ENCODE measurements at places on chromosomes 6 and 20.

DNA sequence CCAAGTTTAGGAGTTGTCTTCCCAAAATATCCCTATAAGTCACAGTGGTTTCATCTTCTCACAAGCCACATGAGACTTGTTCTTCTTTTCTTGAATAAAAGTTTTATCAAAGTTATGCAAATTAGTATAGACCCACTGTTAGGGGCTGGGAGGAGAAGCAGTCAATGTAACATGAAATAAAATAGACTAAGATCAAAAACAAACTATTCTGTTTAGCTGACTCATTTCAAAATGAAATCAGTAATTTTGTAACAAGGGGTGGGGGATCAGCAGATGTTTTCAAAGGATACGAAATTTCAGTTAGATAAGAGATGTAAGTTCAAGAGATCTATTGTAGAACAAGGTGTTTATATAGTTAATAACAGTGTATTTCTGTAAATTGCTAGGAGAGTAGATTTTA lies 339.6 kb upstream of the PRDM1 start:
- DNase-seq, result no peak

DNA sequence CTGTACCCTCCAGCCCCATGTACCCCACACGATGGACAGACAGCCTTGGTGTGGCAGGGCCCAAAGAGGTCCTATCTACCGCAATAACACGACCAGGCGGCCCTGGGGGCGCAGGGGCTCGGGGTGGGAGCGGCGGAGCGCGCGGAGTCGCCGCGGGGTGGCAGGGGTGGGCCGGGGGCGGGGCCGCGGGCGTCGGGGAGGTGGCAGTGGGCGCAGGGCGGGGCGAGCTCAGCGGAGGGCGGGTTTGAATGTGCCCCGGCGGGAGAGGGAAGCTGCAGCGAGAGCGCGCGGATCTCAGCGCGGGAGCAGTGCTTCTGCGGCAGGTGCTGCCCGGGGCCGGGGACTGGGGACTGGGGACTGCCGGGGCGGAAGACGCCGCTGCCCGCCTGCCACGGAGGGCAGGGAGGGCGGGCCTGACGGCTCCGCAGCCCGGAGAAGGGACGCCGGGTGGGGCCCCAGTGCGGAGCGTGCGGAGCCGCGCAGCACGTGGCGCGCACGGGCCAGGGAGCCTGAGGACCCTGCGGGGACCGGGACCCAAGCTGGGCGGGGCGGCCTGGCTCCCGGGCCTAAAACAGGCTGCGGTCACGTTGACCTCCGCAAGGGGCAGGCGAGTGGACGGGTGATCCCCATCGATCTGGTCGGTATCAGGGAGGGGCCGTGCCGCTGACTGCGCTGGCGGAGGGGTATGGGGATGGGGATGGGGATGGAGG lies at the start of gene SLC29A1:
TSS of gene SLC29A1 (plus strand) at position 277 of the 710 bp plus-strand sequence. CDS start 3,719 bp downstream, outside the sequence.
- DNase-seq, result peak; percentile 54

- no peak for DNase-seq
Measured at GRCh38 chr6:11828262-11828870, 49.8 kb upstream of the ADTRP start.

DNA sequence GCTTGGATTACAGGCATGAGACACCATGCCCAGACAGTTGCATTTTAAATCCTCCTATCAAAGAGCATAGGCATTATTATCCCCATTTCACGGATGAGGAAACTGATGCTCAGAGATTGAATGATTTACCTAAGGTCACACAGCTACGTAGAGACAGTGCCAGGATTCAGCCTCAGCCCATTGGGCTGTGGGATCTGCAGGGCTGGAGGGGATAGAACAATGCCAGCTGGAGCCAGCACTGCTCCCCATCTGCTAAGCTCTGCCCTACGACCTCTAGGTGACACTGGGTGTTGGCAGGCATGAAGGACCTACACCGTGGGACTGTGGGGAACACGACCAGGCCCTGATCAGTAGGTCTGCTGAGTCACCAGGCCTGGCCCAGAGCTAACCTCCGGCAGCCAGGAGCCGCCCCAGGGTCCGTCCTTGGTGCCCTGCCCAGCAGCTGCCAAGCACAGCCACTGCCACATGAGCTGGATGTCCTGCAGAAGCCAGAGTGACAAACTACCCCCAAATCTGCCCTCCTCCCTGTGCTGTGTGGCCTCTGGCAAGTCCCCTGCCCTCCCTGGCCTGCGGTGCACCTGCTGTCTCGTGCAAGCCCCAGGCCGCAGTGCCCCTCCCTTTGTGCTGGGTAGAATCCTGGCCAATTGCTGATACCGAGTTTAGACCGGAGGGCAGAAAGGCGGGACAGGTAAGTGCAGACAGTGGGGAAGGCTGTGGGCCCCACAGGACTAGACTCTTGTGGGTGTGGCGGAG lies 47.6 kb upstream of the PTGIS start:
- DNase-seq, result no peak

DNA sequence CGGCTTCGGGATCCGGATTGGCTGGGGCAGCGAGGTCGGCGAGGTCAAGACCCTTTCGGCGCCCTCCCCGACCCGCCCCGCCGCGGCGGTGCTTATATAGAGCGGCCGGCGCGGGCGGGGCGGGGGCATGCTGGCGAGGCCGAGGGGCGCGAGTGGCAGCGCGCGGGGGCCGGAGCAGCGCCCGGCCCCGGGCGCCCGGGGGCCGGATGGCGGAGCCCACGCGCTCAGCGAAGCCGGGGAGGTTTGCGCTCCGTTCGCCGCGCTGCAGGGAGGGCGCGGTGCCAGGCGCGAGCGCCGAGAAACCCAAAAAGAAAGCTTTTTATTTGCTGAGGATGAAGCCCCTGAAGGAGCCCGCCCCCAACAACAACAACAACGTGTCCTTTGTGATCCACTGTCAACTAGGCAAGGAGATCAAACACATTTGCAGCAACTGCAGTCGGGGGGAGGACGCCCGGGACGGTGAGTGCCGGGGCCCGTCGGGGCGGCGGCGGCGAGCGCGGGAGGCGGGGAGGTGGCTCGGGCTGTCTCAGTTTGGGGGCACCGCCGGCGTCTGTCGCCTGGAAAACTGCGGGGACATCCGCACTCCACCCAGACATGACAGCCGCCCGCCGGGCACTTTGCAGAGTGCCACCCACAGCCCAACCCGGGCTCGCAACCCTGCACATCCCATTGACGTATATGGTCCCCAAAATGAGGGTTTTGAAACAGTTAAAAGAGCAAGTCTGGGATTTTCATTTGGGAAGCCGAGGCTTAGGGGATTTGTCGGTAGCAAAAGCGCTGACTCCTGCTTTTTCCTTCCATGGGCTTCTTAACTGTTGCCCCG lies 297.3 kb downstream of the PHACTR1 start:
- DNase-seq, result no peak

GRCh38 chr20:61333484-61334108 lies 81.5 kb downstream of the CDH4 start:
- DNase-seq, result no peak

DNA sequence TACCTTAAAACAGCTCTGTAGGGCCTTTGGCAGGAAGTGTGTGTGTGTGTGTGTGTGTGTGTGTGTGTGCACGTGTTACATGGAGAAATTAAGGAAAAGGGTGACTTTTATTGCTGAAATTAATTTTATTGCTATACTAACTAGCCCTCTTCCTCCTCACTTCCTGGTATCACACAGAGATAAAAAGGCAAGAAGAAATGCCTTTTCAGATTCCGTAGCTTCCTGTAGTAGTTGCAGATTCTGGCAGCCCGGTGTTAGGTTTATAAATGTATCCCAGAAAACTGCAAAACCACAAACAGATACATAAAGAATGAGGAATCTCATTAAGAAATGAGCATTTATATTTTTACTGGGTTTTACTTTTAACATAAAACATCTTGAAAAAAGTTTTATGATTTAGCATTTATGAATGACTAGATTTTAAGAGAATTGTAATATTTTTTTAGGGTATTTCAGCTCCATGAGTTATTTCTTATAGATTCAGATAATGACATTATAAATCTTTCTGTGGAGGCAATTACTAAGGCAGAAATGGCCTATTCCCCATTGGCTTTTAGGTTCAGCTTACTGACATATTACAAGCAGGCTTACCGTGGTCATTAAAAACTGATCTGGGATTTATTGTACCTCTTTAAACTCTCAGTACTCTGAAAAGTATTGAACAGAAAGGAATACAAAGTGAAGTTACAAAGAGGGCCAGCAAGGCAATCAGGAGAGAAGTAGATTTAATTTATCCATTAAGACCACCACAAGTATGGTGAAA lies 249.1 kb upstream of the TSHZ2 start:
- no peak for DNase-seq

DNA sequence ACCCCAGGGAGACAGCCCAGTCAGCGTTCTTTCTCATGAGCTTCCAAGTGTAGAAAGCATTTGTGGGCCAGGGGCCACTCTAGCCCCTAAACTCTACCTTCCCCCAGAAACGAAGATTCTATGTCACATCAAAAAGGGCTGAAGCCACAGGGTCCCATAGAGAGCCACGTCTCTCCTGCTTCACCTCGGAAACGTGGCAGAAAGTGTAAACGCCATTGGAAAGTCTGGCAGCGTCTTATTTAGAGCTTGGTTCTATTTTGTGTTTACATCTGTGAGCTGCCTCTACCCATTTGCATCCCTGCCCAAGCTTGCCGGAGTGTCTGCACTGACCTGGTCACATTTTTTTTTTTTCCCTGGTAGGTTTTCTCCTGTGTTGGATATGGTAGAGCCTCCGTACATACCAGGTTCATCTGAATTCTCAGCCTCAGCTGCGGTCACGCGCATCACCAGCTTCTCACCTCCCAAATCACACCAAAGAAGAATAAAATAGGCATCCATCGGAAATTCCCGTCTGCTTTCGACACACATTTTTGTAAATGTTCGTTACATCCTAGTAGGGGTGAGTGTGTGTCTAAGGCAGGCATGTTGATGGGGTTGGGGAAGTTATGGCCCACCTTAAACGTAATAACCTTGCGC lies 62.6 kb downstream of the NPEPL1 start:
- no peak for DNase-seq

GRCh38 chr20:4836935-4837334 lies 115.2 kb downstream of the PRND start:
- no peak for DNase-seq

GRCh38 chr6:120378582-120379220 lies 955.6 kb downstream of the TBC1D32 start:
- peak; percentile 56 for DNase-seq

- no peak for DNase-seq
Measured at GRCh38 chr20:37330316-37330715, 15.6 kb upstream of the SRC start.

DNA sequence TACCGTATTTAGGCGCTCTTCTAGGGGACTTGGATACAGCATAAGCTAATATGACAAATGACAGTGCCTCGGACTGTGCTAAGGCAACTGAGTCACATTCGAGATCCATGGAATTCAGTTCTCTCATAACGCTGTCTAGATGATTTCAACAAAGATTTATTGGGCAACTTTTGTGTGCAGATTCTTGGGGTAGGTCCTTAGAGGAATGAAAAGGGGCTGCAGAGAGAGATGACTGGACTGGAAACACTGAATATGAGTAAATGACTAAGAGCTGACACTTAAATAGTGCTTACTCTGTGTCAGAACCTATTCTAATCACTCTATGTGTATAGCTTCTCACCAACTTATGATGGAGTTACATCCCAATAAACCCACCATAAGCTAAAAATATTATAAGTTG lies 36.4 kb upstream of the MARCKS start:
- no peak for DNase-seq

- DNase-seq, result no peak
Measured at GRCh38 chr6:156511051-156511450, 266.1 kb upstream of the ARID1B start.

DNA sequence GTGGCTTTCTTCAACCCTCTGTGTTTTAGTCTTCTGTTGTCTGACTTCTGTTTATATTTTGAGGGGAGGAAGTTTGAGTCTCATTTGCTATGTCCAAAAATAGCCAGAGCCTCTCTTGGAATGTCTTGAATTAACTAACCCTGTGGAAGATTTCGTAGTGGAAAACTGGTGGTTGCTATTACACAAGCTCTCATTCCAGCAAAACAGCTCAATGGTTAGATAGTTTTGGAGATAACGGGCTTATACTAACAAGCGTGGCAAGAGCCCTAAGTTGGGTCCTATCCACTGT lies 1.6 kb downstream of the CCN2 start:
- DNase-seq, result no peak

DNA sequence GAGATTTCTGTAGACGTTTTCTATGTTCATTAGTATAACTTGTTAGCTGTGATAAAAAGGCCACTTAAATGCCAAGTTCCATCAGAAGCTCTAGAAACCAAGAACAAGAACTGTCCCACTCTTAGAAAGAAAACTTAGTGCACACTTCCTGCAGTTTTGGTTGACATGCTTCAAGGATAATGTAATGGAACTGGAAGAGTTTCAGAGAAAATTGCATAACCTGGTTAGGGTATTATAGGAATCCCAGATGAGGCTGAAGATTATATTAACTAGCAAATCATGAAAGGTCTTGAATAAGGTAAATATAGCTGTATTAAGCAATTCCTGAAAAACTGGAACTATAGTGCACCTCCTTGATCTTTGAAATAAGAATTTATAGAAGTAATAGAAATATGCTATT lies 1.8 kb upstream of the PHACTR2 start:
- DNase-seq, result no peak

DNA sequence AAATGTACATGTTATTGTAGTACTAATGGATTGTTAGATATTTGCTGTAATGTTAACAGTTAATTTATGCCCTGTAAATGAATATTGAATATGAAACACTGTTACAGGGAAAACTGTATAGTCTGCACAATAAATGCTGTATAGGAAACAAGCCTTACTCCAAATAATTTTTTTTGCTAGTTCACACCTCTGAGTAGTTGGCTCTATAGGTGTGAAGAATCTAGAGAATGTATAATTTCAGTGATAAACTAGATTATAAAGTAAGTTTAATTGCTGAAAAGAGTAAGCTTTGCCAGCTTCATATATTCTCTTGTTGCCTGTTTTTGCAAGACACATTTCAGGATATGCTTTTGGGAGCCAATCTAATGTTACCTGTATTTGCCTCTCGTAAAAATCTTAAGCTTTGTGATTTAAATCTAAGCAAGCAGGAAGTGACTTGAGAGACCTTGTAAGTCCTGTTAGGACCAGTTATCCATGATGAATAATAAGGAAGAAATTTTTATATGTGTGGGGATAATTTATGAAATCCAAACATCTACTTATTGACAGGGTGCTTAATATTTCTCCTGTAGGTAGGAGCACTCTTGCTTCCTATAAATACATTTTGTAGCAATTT lies 232.4 kb downstream of the ZFAND3 start:
- no peak for DNase-seq

DNA sequence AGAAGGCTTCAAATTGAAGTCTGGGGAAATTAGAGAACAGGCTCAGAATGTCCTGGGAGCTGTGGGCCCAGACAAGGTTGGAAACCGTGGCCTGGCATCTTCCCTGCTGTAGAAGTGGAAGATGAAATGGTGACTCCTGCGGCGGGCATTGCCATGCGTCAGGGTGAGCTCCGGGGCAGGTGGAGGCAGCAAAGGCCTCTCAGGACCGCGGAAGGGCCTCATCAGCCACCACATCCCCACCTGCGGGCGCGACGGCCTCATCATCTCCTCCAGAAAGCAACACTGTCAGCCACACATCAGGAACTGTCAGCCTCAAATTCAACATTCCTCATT lies 161.7 kb downstream of the SYNDIG1 start:
- no peak for DNase-seq

DNA sequence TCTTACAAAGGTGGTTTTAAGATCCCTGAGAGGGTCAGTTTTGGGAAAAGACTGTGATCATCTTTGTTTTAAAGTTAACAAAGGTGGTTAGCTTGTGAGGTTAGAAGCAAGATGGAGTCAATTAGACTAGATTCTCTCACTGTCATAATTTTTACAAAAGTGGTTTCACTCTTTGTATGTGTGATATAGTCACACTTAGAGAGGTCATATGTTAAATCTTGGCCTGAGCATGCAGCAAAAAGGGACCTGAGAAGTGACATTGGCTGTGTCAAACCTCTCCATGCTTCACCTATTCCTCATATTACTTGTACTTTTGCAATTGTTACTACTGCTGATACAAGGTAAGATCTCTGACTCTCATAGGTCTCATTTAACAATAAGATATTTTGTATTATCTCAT lies 368.0 kb downstream of the TBC1D32 start:
- DNase-seq, result no peak
